Thyroid gland (tissue), 4 donors: ENCODE measurements at places on chromosomes 2 and 18.
A peak's percentile ranks its signal among the peaks of the same experiment; 100 is the strongest.

DNA sequence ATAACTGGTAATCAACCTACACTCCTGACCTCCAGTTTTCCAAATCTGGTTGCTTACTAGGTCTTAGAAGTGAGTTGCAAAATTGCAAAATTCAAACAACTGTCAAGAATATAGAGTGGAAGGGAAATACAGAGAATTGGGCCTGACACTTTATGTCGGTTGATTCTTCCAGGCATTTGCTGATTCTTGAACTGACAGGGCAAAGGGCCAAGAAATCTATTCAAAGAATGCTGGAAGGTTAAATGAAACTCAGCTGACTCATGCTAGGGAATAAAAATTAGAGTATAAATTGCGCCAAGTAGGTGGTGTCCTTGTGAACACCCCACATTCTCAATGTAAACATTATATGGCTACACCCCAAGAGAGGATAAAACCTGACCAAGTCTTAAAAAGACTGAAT lies 21.5 kb upstream of the ZSCAN30 start:
- DNase-seq = no peak

DNA sequence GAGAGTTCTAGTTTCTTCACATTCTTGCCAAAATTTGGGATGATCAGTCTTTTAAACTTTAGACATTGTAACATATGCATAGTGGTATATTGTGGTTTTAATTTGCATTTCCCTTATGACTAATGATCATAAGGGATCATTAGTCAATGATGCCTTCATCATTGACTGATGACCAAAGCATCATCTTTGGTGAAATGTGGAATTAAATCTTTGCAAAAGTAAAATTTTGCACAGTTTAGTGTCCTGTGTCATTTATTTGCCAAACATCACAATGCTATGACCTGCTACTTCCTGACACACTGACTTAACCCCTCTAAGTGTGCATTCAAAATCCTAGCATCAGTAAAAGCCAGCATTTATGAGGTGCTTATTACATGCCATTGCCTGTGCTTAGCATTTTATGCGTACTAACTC lies 58.9 kb upstream of the SLC1A4 start:
- no peak for DNase-seq

- DNase-seq = no peak
These were observed 15.1 kb upstream of the KCNE4 start for GRCh38 chr2:223036790-223037444.

- no peak for DNase-seq
These were observed 141.7 kb downstream of the ESCO1 start for GRCh38 chr18:21458788-21459187.

DNA sequence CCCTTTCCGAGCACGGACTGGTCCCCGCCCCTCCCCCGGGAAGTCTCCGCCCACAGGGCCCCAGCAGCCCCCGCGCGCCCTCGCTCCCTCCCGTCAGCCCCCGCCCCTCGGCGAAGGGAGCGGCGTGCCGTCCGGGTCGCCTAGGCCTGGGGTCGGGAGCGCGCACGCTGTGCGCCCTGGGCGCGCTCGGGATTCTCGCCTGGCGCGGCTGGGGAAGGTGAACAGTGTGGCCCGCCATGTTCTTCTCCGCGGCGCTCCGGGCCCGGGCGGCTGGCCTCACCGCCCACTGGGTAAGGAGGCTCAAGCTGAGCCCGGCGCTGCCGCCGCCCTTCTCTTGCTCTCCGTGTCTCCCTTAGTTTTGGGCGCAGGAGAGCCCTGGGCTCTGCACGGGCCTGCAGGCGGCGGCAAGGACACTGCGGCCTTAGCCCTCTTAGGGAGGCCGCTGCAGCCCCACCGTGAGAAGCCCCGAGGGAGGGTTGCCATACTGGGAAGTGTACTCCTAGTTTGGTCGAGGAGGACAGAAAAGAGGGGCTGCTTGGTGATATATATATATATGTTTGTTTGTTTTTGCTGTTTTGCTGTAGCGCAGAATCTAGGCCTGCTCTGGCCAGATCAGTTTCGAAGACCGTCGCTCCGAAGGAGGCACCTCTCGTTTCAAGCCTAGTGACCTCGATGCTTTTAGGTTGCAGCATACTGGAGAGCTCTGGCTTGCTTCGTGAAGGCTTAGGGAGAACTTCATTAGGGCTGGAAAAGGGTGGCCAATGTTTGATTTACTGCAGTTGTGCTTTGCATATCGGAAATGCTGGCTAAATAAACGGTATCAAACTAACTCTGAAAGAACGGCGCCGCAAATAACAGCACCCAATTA lies at the start of gene NDUFV2:
TSS of gene NDUFV2 (plus strand) at position 192 of the 868 bp plus-strand sequence. CDS start at position 237, 45 bp downstream.
- DNase-seq = peak; percentile 98

DNA sequence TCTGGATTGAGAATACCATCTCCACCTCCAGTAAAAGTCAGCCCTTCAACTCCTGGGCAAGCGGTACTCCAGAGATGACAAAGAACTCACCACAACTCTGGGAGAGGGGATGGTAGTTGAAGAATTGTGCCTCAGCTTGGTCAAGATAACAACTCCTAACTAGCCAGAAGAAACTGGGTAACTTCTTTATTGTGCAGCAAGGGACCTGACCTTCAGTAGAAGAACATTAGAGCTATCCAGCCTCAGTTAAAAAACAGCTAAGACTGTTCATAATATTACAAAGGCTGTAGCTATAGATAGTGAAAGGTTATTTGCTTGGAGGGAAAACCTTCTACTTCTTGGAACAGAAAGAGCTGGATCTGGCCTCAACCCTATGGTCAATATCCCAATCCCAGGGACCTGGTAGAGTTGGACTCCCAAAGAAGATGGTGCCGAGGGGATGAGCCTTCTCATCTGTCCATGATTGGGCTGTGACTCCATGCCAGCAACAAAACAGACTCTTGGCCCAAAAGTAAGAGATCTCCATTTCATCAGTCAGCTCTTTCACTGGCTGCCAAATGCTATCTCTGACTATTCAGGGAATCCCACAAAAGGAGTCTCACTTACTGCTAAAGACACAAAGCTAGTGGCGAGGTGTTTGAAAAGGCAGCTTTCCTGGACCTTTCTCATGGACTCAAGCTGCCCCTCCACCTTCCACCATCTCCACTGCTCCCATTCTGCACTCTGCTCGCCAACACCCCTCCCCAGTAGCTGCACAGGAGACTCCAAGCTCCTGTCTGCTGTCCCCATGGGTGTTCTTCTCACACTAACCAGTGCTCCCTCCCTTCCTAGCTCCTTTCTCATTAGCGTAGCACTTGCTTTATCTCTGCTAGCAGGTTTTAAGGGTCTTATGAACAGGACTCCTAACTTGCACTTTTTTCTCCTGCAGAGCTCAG lies 145.8 kb downstream of the CAPN13 start:
- no peak for DNase-seq

- DNase-seq = peak; percentile 7
These were observed 148.8 kb downstream of the RTN4 start for GRCh38 chr2:54901224-54901986.

DNA sequence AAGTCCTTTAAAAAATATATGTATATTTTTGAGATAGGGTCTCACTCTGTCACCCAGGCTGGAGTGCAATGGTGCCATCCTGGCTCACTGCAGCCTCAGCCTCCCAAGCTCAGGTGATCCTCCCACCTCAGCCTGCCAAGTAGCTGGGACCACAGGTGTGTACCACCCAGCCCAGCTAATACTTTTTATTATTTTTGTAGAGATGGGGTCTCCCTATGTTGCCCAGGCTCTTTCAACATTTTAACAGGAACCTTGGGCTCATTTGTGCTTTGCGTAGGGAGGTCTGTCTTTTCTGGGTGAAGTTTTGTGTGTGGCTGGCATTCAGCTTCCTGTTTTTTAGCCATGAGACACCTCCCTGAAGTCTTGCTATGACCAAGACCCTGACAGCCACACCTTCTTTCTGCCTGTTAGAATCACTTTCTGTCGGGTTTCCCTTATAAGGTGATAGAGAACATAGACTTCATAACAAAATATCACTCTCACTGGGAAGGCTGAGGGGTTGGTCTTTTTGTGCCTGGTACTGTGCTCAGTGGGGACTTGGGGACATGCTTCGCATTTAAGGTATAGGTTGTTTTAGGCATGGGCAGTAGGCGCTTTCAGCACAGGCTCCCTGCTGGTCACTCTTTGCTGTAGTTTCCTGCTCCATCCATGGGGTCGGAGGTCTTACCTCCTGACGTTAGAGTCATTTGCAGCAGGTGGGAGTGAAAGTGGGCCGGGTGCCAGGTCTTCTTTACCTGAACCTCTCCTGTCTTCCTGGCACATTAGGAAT lies 3.4 kb downstream of the RAB31 start:
- DNase-seq = peak; percentile 66

GRCh38 chr2:166375195-166375735 lies 479 bp downstream of the SCN9A start:
- no peak for DNase-seq

DNA sequence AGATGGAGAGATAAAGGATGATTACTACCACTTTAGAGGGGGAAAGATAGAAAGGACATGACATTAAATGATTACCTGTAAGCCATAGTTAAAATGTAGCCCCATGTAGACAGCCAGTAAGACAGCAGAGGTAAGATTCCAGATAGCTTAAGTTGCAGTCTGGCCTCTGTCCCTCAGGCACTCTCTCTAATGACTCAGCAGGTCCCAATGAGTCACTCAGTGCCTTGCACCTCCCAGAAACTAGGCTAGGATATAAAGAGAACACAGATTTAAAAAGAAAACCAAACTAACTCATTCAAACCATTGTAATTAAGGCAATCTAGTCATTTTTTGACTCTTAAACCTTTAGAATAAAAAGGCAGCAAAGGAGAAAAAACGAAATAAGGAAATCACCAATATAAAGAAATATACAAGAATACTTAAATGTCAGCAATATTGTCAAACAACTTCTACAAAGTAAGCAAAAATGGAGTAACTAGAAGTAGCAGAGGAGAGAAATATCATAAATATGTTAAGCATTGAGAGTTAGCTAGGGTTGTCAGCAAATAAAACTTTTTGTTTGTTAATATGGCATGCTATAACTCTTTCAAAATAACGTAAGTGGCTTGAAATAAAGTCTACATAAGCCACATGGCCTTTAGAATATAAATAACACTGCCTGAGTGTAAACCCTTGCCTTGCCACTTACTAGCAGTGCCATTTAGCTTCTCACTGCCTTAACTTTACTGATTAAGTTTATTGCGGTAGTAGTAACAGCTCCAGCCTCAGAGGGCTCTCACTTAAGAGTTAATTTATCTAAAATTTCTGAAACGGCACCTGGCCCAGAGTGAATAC lies 48.5 kb downstream of the SOCS6 start:
- DNase-seq = no peak

GRCh38 chr2:58923869-58924268 lies 682.7 kb upstream of the FANCL start:
- DNase-seq = no peak

DNA sequence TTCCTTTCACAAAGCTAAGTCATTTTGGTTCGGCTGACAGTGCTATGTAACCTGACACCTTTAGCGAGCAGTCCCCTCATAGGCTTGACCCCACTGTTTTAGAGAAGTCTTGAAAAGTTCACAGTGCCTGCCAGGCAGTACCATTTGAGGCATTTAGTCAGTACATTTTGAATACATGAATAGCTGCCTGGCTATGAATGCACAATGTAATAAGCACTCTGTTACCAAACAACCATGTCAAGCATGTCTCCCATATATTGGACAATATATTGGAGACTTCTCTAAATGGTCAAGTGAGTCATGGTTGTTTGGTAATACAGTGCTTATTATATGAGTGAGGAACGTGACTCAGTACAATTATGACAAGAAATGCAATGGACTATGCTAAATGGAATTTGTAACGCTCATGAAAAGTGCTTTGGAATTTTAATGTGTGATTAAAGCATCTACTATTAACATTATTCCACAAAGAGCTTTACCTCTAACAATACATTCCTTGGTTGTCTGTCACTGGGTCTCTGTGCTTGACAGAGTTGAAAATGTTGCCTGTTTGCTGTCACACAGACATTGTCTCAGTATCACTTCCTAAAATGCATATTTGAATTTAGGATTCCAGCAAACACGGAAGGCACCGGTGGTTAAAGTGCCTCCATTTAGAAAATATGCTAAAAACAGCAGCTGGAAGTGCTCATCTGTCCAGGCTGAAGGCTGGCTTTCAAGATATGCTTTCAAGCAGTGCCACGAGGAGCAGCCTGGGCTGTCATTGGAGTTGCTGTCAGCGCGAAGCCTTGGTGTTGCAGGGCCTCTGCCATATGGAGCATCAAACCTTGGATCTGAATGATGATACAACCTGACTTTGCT lies 458.6 kb downstream of the FBXO15 start:
- no peak for DNase-seq

- DNase-seq = no peak
These were observed 1.5 kb downstream of the MTHFD2 start for GRCh38 chr2:74199871-74200305.

DNA sequence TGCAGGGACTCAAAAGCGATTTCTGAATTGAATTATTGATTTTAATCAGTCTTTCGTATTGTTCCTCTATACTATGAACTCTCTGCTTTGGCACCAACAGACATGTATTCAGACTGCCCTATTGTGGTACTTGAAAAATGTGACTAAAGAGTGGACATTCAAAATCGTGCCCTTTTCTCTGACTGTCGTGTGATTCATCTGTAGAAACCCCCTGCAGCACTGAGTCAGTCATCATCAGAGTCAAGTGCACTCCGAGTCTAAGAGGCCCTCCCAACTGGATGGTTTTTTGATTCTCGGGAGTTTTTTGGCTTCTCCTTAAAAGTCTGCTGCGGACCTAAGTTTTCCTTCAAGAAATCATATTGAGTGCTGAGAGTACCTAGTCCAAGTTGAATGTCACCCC lies 96.4 kb upstream of the FOSL2 start:
- no peak for DNase-seq

- DNase-seq = no peak
These were observed 344.0 kb downstream of the ARHGAP15 start for GRCh38 chr2:143473216-143473615.

GRCh38 chr18:2651981-2652380 lies 3.5 kb upstream of the SMCHD1 start:
- DNase-seq = no peak

GRCh38 chr2:174682578-174683391 lies 81.5 kb downstream of the CHRNA1 start:
- peak; percentile 67 for DNase-seq

GRCh38 chr2:68658266-68658665 lies 14.9 kb downstream of the PROKR1 start:
- no peak for DNase-seq

- no peak for DNase-seq
These were observed 86.5 kb downstream of the ROCK2 start for GRCh38 chr2:11257964-11258363.

GRCh38 chr18:24989760-24990593 lies 362.0 kb downstream of the ZNF521 start:
- no peak for DNase-seq

- no peak for DNase-seq
These were observed 201.9 kb downstream of the CLIP4 start for GRCh38 chr2:29317077-29317517.

DNA sequence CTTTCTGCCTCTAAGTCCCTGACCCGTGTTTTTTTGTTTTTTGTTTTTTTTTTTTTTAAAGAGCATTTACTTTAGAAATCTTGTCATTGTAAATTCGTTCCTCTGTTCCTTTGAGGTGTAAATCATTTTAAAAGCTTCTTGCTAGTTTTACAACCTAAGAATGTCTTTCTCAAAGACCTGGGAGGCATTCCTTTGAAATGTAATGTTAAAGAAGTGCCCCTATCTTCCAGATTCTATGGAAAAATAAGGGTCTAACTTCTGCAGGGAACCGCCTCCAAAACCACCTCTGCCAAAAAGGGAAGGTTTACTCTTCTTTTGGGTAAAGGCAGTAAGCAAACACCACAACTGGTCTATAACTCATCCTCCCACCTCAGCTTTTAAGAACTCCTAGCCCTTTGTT lies 259.6 kb upstream of the ZNF804A start:
- DNase-seq = no peak

GRCh38 chr2:217691920-217692666 lies 310.7 kb downstream of the TNS1 start:
- peak; percentile 30 for DNase-seq
